ENCODE measurements at places on chromosomes 11 and 22.
A peak's percentile ranks its signal among the peaks of the same experiment; 100 is the strongest.

GRCh38 chr22:38973289-38974169 lies 8.6 kb upstream of the APOBEC3B start:
- peak; percentile 85 for DNase-seq

- DNase-seq, result peak; percentile 71
These were observed 1.5 kb downstream of the MAP6 start for GRCh38 chr11:75667255-75667830.

GRCh38 chr11:68297812-68298658 lies 14.4 kb upstream of the LRP5 start:
- peak; percentile 95 for DNase-seq

DNA sequence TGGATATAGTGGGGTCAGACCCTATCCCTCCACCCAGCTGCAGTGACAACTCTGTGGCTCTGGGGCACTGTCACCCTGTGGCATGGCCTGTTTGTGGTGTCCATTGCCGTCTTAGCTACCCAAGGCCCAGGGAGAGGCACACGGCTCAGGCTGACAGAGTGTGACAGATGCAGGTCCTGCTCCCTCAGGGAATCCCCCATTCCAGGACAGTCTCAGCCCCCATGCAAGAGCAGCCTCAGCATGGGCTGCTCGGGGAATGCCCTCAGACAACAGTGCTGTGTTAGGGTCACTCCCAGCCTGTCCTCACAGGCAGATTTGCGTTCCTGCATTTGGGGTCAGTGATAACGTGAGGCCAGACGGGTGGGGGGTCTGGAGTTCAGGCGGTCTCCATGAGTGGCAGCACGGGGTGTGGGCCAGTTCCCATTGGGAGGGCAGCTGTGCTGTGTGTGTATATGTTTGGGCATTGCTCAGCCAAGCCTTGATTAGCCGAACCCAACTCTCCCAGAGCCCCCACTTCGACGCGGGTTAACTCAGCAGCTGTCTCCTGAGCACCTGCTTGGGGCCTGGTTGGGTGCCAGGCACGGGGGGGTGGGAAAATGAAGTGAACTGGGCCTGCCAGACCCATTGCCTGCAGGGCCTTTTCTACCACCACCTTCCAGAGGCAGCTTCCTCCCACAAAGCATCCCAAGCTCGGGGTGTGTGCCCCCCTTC lies 5.3 kb upstream of the KCNQ1OT1 start:
- DNase-seq, result no peak

DNA sequence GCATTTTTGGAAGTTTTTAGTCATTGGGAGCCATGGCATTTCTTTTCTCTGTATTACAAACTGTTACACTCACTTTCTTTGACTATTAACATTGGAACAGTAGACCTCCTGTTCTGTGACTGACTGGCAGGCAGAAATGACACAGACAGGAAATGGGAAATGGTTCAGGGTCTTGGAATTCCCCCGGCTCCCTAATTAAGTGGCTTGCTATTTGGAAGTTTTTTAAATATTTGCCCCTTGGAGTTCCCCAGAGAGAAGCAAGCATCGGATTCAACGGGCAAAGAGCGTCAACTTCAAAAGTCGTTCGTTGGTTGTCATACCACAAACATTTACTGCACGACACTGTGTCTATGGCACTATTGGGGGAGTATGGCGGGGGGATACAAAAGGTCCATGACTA lies 1.1 kb upstream of the BIRC2 start:
- no peak for DNase-seq

- DNase-seq, result no peak
These were observed 17.3 kb downstream of the RNF121 start for GRCh38 chr11:71946144-71946571.

GRCh38 chr11:65850217-65851082 lies 7.5 kb downstream of the CFL1 start:
- DNase-seq, result no peak

- no peak for DNase-seq
These were observed 39.5 kb downstream of the CHKA start for GRCh38 chr11:68081691-68082090.

GRCh38 chr11:32435511-32435941 lies at the start of gene WT1:
TSS of gene WT1 (minus strand) at chr11:32435539.
- DNase-seq, result peak; percentile 74

DNA sequence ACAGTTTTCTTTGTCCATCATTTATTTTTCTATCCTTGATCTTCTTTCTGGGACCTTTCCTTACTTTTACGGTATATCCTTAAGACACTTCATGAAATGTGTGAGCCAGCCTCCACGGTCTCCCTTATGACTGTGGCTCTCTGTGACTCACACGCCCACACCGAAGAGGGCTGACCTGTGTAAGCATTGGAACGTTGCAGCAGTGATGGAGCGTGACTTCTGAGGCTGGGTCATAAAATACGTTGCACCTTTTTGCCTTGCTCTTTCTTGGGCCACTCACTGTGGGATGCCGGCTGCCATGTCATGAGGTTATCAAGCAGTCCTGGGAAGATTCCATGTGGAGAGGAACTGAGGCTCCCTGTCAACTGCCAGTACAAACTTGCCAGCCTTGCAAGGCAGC lies 96.3 kb upstream of the RAB1B start:
- DNase-seq, result no peak

DNA sequence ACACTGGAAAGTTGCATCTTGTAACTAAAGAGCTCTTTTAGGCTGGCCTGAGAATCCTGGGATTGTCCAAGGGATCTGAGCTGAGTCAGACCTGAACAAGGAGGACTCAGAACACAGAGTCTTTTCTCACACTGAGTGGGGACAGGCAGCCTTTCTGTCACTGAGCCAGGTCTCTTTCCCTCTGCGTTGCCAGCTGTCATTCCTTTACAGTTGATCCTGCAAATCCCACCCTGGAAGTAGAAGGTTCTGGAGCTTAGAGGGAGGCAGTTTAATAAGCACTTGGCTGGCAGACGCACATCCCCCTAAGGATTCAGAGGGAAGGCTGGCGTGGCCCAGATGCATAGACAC lies 76.3 kb upstream of the SUSD2 start:
- no peak for DNase-seq

DNA sequence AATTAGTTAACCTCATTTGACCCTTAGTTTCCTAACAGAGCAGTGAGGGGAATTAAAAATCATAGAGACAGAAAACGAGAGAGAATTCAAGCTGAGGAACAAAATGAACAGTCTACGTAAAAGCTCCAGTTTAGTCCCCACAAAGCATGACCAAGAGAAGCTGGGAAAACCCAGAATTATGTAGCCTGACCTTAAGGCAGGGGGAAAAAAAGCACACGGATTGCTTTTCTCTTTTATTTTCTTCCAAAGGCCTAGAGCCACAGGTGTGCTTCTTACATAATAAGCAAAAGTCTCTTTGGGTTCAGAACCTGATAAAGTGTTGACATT lies 514 bp upstream of the AMBRA1 start:
- no peak for DNase-seq

DNA sequence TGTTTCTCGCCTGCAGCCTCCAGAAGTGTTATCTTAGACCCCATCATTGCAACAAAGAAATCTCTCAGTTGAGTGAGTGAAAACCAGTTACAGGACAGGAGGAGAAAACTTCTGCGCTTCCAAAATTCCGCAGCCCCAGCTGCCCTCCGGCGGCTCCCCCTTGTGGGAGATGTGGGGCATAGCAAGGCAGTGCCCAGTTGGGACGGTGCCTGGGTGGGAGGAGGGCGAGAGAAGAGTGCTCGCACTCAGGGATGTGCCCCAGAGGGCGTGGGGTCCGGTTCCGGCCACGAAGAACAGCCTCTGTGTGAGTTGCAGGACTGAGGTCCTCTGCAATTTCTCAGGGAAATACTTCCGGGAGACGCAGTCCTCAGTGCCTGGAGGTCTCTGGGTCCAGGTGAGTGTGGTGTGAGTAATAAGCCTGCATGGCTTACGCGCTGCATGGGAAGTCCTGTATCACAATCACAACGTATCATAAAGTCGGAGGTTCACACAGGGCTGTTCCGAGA lies 87.0 kb upstream of the BLID start:
- peak; percentile 85 for DNase-seq

DNA sequence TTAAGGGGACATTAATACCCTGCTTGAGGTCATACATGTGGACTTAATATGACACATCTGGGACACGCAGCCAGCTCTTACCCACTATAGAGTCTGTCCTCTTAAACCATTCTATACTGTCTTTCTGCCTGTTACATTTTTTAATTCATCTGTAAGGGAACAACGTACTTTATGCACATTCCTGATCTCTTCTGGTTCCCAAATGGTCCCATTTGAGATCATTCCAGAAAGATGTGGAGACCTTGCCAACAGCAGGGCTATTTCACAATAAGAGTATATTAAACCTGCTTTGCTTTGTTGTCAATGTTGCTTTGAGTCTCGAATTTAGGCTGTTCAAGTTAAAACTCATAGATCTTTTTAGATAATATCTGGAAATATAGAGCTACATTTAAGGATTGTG lies 332.2 kb upstream of the RAG2 start:
- no peak for DNase-seq

DNA sequence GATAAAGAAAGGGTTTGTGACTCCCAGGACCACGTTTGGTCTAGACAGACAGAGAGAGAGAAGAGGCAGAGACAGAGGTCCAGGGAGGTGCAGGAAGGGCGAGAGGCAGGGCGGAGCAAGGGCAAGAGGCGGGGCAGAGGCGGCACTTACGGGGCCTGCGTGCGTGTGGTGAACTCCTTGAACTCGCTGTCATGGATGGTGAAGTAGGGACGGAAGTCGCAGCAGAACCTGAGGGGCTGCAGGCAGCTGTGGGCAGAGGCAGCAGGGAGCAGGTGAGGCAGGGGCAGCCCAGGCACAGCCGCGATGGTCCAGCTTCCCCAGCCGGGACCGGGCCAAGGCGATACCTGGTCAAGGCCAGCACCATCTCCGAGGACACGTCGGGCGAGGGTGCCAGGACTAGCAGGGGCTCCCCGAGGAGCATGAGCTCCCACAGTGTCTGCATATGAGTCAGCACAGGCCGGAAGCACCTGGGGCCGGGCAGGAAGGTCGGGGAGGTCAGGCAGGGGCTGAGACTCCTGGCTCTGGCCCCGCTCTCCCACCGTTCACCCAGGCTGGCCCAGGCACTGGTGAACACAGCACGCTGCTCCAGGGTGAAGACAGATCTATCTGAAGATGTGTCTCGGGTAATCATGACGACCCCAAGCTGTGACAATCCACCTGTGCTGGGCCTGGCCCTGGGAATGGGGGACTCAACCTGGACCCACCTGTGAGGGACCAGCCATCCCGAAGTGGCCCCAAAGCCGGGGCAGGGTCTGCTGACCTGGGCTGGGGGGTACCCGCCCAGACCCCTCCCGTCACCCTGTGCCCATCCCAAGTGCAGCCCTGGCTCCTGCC lies 7.2 kb upstream of the PLXNB2 start:
- DNase-seq, result peak; percentile 46

GRCh38 chr11:117414724-117415123 lies 87.1 kb downstream of the CEP164 start:
- no peak for DNase-seq

DNA sequence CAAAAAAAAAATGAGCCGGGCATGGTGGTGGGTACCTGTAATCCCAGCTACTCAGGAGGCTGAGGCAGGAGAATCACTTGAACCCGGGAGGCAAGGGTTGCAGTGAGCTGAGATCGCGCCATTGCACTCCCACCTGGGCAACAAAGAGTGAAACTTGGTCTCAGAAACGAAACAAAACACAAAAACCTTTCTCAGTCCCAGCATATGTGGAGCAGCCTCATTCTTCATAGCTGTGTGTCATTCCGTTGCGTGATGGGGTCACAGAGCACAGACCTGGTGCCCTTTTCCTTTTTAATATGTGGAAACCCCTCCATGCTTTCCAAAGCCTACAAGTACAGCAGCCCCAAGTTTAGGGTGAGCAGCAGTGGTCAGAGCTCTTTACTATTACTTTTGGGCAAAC lies 13.7 kb downstream of the PEX26 start:
- DNase-seq, result no peak

GRCh38 chr22:35226958-35227647 lies 30.2 kb upstream of the HMGXB4 start:
- no peak for DNase-seq

DNA sequence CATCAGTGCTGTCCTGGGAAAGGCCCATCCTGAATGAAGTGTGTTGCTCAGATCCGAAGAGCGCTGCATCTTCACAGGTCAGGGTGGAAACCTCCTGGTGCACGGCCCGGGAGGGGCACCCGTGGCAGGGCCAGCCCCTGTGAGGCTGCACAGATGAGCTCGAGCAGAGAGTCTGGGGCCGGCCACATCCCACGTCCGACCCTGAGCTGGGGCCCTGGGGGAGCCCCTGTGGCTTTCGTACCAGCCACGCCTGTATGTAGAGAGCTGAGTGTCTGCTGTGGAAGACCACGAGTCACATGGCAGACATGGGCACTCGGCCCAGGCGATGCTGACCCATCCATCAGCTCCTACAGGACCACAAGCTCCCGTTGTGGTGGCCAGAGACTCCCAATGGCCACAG lies 24.9 kb upstream of the SEPTIN5 start:
- no peak for DNase-seq

DNA sequence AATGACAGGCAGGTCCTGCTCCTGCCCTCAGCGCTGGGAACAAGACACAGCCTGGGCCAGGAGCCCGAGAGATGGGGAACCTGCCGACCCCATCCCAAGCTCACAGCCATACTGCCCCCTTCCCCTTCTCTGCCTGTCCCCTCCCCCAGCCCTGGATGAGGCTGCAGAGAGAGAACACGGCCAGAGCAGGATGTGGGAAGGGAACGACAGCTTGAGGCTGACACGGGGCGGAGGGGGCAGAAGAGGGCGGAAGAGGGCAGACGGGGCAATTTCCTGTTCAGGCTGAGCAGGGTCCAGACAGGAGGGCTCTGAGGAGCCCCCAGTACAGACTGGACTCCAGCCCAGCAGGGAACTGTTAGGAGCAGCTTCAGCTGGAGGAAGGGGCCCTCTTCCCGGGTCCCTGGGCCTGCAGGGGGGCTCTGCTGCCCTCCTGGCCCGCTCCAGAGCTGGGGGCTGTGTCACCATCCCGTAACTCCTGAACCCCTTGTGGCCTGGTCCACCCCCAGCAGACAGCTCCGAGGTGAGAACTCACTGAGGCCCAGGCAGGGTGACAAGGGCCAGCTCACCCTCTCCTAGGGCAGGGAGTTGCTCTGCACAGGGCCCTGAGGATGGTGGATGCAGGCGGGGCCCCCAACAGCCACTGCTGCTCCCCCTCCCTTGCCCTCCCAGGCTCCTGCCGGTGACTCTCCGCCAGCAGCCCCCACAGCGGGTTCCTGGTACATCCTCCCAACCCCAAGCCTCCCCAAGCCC lies 5.7 kb downstream of the CTSD start:
- no peak for DNase-seq

DNA sequence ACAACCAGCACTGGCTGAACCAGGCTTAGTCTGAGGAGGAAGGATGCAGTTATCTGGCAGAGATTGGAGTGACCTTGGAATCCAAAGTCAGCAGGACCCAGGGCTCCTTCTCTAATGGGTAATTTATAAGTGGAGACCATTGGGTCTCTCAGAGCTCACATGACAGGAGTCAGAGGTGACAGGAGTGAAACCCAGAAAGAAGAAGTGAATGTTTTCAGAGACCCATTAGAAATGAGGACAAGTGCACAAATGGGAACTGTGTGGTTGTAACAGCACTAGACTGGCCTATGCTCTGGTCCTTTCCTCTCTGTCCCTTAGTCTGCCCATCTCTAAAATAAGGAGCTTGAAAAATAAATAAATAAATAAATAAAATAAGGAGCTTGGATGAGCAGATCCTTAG lies 107.4 kb downstream of the SERGEF start:
- no peak for DNase-seq
